ENCODE measurements at places on chromosomes 13 and 19. TPM values are rescaled to one million over a fixed set of nuclear protein-coding genes. Genes with fewer than 3 reads are reported as not detected.

CCL25 gene
- total RNA-seq, result not detected

RFX2 gene
- total RNA-seq, result 4.5 TPM

KLK5 gene
- total RNA-seq, result not detected

ZNF99 gene
- total RNA-seq, result not detected

SPACA4 gene
- total RNA-seq, result not detected

DCLK1 gene
- 7.8 TPM for total RNA-seq

SOHLH2 gene
- total RNA-seq, result not detected

SULT2A1 gene
- total RNA-seq, result not detected

SHC2 gene
- 61.7 TPM for total RNA-seq

P2RY11 gene
- 15.7 TPM for total RNA-seq

- peaks cover 39% of the 10 kb centered on the region for H3K36me3 ChIP-seq
- no peak for DNase-seq
Observed at GRCh38 chr13:111165241-111166010, 50.3 kb downstream of the ARHGEF7 start.

GRCh38 chr13:24264976-24265375, 44.4 kb upstream of the C1QTNF9 start:
- H3K4me1 ChIP-seq, result peaks cover 2% of the 10 kb centered on the region
- no peaks in the 10 kb centered on the region for H3K27me3 ChIP-seq
- H3K27ac ChIP-seq, result no peak overlapping the region
- H3K4me3 ChIP-seq, result no peak overlapping the region

DNA sequence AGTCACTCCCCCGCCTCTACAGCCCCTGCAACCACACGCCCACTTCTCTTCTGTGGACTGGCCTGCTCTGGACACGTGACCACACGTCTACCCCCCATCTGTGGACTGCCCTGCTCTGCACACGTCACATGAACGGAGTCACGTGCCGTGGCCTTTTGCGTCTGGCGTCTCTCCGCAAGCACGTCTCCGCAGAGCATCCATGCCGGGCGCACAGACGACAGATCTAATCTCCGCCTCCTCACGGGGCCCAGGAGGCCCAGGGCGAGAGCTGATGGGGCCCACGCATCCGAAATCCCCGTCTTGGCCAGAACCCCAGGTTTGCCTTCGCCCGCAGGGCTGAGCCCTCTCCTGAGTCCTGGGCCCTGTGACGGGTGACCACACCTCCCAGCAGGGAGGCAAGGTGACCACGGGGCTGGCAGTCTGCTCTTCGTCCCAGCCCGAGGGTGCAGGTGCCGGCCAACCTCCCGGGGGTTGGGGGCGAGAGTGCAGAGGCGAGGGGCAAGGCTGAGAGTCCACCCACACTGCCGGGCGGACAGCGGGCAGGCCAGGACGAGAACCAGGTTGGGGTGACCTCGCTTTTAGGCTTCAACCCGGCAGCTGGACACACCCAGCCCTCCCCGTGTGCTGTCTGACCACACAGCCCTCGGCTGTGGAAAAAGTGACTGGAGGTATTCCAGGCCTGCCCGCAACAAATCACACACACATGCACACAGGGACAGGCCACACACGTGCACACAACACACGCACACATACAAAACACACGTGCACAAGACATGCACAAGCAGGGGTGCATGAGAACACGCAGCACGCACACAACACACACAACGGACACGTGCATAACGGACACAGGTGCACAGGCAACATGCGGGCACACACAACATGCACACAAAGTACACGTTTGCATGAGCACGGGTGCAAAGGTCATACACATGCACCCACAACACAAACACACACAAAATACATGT, 3.9 kb downstream of the SBNO2 start:
- peak overlapping the region; percentile 93 for H3K27ac ChIP-seq
- no peaks in the 10 kb centered on the region for H3K27me3 ChIP-seq
- H3K4me3 ChIP-seq, result peak overlapping the region; percentile 60
- DNase-seq, result peak; percentile 83

GRCh38 chr13:110097013-110097412, 209.9 kb downstream of the COL4A1 start:
- no peak overlapping the region for H3K27ac ChIP-seq
- H3K27me3 ChIP-seq, result no peaks in the 10 kb centered on the region

GRCh38 chr19:34733266-34733745, 737 bp upstream of the ZNF181 start:
- H3K27ac ChIP-seq, result peak overlapping the region; percentile 98
- peaks cover 33% of the 10 kb centered on the region for H3K36me3 ChIP-seq
- peak overlapping the region; percentile 92 for H3K4me3 ChIP-seq
- DNase-seq, result no peak
- no peaks in the 10 kb centered on the region for H3K27me3 ChIP-seq

- H3K27me3 ChIP-seq, result no peaks in the 10 kb centered on the region
- no peak overlapping the region for H3K4me3 ChIP-seq
- DNase-seq, result no peak
- H3K27ac ChIP-seq, result no peak overlapping the region
- no peaks in the 10 kb centered on the region for H3K36me3 ChIP-seq
Observed at GRCh38 chr19:6822311-6822670, 49.8 kb downstream of the VAV1 start.

GRCh38 chr19:19109601-19110000, 28.7 kb downstream of the TMEM161A start:
- H3K4me3 ChIP-seq, result no peak overlapping the region
- peaks cover 21% of the 10 kb centered on the region for H3K4me1 ChIP-seq
- H3K27me3 ChIP-seq, result no peaks in the 10 kb centered on the region
- no peak overlapping the region for H3K27ac ChIP-seq
- peaks cover 2% of the 10 kb centered on the region for H3K36me3 ChIP-seq

- H3K4me1 ChIP-seq, result peaks cover 41% of the 10 kb centered on the region
- peak overlapping the region; percentile 97 for H3K4me3 ChIP-seq
- DNase-seq, result peak; percentile 94
Observed at GRCh38 chr19:14418856-14419105, 360 bp downstream of the DDX39A start.

GRCh38 chr13:114234266-114234644, 442 bp upstream of the CDC16 start:
- H3K27ac ChIP-seq, result peak overlapping the region; percentile 78
- H3K4me1 ChIP-seq, result peaks cover 22% of the 10 kb centered on the region
- peak overlapping the region; percentile 80 for H3K4me3 ChIP-seq
- peaks cover 14% of the 10 kb centered on the region for H3K36me3 ChIP-seq
- H3K27me3 ChIP-seq, result peaks cover 14% of the 10 kb centered on the region
- no peak for DNase-seq

- no peak for DNase-seq
- H3K27ac ChIP-seq, result peak overlapping the region; percentile 69
- no peaks in the 10 kb centered on the region for H3K36me3 ChIP-seq
- no peak overlapping the region for H3K4me3 ChIP-seq
- no peaks in the 10 kb centered on the region for H3K27me3 ChIP-seq
Observed at GRCh38 chr19:31312677-31313244, 36.5 kb downstream of the TSHZ3 start.

GRCh38 chr19:3370214-3370720, 3.9 kb downstream of the NFIC start:
- H3K27me3 ChIP-seq, result no peaks in the 10 kb centered on the region
- H3K4me3 ChIP-seq, result peak overlapping the region; percentile 30
- peaks cover 49% of the 10 kb centered on the region for H3K4me1 ChIP-seq
- DNase-seq, result no peak
